ENCODE measurements at places on chromosomes 1 and 21.

DNA sequence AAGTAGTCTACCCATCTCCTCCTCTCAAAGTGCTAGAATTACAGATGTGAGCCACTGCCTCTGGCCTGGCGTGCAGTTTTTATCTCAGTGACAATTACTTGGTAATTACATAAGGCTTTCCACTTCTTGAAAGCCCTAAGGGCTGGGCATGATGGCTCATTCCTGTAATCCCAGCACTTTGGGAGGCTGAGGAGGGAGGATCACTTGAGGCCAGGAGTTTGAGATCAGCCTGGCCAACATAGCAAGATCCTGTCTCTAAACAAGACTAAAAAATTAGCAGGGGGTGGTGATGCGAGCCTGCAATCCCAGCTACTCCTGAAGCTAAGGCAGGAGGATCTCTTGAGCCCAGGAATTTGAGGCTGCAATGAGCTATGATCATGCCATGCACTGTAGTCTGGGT is 7.7 kb downstream of the HHAT start:
- no peak for DNase-seq

GRCh38 chr1:77287535-77287934 is 5.7 kb downstream of the AK5 start:
- no peak for DNase-seq

DNA sequence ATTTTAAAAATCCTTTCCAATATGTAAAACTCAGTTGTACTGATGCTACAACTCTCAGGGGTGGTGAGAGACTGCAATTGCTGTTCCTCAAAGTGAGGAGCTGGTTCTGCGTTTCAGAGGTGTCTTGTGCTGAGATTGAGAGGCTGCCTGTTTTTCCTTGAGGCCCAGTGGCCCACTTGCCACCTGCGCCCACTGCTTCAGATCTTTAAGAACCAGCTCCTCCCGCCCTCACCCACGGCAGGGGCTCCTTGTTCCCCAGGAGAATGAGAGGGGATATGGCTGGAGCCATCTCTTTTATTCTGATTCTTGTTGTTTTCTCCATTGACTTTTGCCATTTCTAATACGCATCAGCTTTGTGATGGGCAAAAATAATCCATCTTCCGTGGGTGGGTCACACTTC is 45.5 kb downstream of the EVA1C start:
- DNase-seq: no peak

GRCh38 chr21:34812504-34813265 is 143.9 kb downstream of the CLIC6 start:
- DNase-seq: no peak

DNA sequence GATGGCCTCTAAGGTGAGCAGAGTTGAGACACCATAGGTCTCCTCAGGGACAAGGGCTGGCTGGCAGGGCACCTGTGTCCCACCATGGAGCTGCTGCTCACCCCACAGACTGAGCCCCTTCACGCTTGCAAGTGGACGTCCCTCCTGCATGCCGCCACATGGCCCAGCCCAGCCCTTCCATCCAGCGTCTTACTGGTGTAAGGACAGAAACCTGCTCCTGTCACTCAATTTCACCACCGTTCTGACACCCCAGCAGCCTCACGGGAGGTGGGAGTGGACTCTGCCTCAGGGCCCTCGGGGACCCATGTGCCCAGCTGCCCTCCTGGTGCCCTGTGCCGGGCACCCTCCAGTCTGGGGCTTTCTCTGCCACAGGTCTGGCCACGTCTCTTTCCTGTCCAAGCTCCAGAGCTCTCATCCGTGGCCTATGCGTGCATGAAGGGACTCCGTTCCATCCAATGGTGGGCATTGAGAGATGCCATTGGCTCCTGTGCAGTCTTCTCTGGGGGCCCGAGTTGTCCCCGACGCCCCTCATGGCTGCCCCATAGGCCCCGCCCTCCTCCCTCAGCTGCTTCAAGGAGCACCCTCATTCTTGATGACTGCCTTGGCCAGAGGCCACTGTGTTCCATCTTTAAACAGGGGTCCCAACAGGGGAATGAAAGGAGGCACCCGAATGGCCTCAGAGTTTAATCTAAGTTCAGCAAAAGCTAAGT is 42.6 kb upstream of the COL6A1 start:
- no peak for DNase-seq

- no peak for DNase-seq
Measured at GRCh38 chr1:59707178-59707791, 107.5 kb upstream of the HOOK1 start.

DNA sequence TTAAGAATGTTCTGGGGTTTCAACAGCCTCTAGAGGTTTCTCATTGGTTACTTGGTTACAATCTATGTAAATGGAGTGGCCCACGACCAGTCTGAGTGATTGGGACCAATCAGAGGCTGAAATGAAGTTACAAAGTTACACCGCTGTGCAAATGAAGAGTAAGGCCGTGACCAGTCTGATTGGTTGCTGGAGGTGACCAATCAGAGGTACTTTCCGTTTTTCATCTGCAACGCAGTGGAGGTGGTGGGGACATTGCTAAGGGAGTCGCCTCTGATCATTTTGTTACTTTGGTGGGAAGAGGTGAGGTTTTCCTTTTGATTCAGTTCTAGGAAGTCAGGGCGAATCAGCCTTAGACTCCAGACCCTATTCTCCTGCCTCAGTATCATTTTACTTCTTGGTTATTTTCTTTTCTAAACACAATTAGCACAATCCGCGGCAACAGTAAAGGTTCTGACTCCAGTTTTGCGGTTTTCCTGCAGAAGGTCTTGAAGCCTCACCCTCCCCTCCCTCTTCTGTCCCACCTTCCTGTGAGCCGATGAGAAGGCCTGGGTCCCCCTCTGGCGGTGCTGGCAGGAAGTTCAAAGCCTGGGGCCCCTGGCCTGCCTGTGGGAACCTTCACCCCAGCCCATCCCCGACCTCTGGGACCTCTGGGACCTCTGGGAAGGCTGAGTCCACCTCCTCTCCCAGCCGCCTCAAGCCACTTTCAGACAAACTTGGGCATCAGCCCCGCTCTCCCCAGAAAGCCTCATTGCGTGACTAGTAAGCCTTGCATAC is 38.7 kb upstream of the TTC34 start:
- DNase-seq: peak; percentile 33

DNA sequence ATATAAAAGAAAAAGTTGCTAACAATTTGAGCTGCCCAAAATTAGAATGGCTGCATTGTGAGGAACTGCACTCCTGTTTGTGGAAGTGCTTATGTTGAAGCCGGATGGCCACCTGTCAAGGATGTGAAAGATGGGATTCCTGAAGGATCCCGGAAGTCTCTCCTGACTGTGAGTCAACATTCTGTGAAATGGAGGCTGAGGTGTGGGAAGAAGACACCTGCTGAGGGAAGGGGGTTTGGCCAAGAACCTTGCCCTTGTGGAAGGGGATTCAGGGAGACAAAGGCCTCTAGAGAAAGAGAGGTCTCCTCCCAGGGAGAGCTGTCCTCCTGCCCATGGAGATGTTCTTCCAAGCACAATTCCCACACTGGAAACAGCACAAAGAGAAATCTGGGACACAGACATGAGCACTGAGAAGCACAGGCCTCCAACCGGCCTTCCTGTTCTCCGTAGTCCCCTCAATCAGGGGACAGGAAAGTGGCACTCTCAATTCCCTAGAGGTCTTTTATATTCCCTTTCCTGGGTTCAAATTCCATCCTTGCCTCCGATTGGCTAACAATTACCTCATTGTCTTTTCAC is 70.5 kb downstream of the CD2 start:
- DNase-seq: no peak

DNA sequence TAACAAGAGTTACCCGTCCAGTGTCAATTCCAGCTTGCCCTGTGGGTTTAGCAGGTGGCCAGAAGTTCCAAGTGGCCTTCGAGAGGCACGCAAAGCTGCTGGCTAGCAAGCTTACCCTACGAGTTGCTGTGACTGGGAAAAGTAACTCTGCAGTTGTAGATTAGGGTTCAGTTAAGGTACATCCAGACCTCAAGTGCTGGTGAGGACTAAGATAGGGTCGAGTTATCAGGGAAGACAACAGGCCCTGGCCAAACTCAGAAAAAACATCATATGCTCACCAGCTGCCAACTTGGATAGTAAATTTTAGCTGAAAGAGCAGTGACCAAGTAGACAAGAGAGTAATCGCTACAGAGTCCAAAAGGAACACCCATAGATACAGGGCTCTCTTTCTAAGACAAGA is 27.7 kb upstream of the LRRC7 start:
- DNase-seq: no peak

GRCh38 chr1:54037476-54037875 is 15.5 kb downstream of the TMEM59 start:
- no peak for DNase-seq

- no peak for DNase-seq
Measured at GRCh38 chr1:183023601-183024316, 539 bp downstream of the LAMC1 start.

- no peak for DNase-seq
Measured at GRCh38 chr1:69288416-69288815, 279.3 kb upstream of the LRRC7 start.

DNA sequence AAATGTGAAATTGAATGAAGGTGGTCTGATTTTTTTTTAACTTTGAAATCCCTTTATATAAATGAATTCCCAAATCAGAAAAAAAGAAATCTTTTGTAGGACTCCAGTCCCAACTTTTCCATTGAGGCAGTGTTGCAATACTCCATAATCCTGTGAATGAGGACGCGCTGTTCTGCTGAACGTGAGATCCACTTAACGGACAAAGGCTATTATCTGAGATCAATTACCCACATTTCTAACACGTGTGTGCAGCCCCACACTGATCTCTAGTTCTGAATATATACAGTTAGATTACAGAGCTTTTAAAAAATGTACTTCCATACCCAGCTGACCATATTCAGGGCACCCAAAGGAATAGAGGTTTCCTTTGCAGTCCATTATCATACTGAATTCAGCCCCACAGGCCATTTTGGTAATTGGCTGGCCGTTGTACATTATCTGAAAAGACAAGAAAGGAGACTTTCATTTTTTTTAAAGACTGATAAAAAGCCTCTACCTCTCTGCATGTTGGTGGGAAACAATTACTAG is 19.0 kb downstream of the RCC2 start:
- DNase-seq: no peak

DNA sequence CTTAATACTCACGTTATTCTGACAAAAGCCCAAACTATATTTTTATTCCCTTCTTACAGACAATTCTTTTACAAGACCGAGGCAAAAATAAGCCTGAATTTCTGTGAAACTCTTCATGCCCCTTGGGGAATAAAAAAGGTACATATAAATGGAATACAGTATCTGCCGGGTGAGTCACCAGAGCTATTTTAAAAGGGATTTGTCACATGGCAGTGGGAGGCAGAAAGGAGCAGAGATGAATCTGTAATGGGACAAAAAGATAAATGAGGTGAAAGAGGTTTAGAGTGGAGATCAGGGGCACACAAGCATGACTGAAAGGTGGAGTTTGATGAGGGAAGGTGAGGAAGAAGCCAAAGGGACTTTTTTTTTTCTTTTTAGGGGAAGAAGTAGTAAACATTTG is 8.8 kb downstream of the XCL1 start:
- DNase-seq: no peak

DNA sequence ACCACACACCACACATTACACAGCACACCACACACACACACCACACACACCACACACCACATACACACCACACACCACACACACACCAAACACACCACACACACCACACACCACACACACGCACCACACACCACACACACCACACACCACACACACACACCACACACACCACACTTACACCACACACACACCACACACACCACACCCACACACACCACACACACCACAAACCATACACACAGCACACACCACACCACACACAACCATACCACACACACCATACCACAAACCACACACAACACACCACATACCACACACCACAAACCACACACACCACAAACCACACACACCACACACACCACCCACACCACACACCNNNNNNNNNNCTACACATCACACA is 40.9 kb upstream of the SIK1 start:
- DNase-seq: no peak

DNA sequence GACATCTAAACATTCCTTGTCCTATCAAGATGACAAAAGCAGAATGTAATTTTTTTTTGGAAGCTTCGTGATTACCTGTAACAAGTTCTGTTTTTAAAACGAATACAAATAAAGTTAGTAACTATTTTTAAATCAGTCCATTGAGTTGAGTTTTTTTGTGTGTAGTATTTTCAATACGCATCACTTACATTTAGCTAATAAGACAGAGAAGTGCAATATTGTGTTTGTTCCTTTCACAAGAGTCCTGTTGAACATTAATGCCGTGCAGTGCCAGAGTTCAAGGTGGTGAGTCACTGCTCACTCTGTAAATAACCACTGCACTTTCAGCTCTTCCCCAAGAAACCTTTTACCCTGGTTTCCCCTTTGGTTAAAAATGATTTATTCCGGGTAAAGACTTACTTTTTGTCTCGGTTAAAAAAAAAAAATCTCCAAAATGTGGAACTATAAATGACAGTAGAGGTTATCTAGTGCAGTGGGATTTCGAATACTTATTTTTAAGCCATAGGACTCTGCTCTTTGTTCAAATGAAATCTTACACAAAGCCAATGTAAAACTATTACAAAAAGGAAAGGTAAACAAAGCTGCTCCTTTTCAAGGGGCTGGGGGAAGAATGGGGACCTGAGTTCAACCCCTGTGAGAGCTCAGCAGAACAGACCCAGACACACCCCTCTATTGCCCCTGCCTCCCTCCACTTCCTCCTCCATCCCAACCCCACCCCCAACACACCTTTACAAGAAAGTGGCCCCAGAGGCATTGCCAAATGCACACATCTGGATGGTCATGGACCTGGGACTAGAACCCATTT is 14.8 kb upstream of the NCMAP start:
- DNase-seq: no peak

DNA sequence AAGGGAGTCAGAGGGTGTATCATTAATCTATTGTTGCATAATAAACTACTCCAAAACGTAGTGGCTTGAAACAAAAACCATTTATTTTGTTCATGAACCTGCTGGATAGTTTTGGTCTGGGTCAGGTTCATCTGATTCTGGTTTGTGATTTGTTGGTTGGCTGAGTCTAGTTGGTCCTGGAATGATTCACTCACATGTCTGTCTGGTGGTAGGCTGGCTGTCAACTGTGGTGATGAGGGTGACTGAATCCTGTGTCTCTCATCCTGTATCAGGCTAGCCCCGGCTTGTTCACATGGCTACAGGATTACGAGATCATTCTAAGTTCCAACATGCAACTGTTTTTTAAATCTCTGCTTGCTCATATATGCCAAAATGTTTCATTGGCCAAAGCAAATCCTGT is 22.5 kb upstream of the SIKE1 start:
- DNase-seq: no peak

- DNase-seq: no peak
Measured at GRCh38 chr1:235500971-235501540, 3.2 kb downstream of the B3GALNT2 start.

DNA sequence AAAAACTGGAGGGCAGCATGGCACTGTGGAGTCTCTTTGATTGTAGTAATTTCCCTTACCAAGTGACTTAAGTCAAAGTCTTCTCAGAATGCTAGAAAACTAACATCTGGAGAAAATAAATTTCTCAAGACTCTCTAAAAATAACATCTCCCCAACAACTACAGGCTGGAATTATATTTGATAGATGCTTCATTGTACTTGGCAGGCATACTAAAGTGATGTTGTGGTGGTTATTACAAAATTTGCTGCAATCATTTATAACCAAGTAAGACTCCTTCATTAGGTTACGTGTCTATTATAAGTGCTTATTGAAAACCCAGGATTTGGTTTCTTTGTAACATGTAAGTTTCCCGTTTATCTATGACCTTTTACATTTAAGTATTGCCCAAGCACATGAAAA is 132.9 kb upstream of the NRIP1 start:
- DNase-seq: no peak

- DNase-seq: no peak
Measured at GRCh38 chr1:24888061-24888970, 41.8 kb downstream of the RUNX3 start.
